GM13976 (cell line): ENCODE measurements at places on chromosomes 11 and 22.

GRCh38 chr22:36065775-36066544 is 37.3 kb upstream of the RBFOX2 start:
- DNase-seq: peak; percentile 85

GRCh38 chr11:118304568-118305248 is at the start of gene CD3E:
TSS of gene CD3E (plus strand) at chr11:118304730. CDS start at chr11:118304953, 223 bp downstream.
- no peak for DNase-seq

DNA sequence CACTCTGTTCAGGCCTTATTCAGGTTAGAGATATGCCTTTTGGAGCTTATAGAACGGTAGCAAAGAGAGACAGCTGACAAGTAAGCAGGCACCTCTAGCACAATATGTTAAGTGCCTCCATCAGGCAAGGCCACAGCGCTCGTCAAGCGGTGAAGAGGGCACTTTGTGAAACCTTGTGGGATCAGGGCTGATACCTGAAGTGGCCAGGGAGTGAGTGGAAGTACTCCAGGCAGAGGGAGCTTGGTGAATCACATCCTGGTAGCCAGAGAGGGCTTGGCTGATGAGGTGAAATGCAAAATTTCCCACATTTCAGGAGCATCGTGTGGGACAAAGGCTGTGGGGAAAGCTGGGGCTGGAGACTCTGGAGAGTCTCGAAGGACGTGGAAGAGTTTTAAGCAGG is 87.4 kb downstream of the PKNOX2 start:
- DNase-seq: no peak

DNA sequence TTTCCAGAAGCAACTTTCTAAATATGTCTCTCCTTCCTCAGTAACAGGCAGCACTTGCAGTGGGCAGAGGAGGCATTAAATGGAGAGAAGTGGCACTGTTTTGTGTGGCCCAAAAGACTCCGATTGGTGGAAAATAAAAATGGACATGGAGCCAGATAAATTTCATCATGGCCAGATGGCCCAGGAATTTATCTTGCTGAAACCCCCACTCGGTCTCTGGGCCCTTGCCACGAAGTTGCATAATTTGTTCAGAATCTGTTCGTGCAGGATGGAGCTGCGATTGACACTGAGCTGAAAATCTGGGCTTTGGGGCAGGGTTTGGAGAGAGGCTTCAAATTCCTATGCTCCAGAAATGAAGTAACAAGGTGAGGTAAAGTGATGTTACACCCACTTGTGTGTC is 65.5 kb downstream of the C11orf91 start:
- DNase-seq: no peak

GRCh38 chr11:61377461-61378160 is 14.8 kb upstream of the TMEM216 start:
- DNase-seq: no peak

DNA sequence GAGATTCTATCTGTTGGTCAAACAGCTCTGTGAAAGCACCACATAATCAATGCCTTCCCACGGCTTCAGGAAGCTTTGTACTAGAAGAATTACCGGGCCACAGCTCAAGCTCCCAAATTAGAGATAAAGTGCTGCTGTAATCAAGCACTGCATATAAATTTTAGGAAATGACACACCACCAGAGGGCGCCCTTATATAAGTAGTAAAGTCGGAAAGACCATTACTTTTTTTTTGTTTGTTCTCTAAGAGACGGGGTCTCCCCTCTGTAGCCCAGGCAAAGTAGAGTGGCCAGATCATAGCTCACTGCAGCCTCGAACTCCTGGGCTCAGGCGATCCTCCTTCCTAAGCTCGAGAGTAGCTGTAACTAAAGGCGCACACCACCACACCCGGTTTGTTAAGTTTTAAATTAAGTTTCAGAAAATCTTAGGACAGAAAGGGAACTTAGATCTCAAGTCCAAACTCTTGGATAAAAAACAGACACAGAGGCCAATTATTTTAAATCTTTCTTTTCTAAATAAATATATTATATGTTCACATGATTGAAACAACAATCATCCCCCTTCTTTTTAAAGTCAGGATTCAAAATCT is 32.6 kb downstream of the PRCP start:
- DNase-seq: peak; percentile 58

GRCh38 chr22:42661985-42662831 is 13.0 kb upstream of the CYB5R3 start:
- DNase-seq: peak; percentile 91

GRCh38 chr11:86930957-86931547 is 24.1 kb downstream of the FZD4 start:
- DNase-seq: no peak

DNA sequence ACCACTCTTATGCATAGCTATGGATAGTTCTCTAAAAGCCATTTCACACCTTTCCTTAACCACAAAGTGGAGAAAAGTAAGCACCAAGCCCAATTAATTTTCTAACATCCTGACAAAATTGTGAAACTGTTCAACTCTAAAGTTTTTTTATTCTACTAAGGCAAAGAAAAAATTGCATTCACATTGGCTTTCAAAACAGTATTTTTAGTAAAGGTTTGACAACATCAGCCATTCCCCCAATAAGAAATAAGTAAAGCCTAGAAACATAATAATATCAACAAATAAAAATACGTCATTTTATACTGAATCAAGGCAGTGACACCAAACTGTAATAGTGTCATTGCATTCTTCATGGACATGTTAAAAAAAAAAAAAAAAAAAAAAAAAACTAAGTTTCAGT is 11.1 kb downstream of the FAM168A start:
- no peak for DNase-seq

DNA sequence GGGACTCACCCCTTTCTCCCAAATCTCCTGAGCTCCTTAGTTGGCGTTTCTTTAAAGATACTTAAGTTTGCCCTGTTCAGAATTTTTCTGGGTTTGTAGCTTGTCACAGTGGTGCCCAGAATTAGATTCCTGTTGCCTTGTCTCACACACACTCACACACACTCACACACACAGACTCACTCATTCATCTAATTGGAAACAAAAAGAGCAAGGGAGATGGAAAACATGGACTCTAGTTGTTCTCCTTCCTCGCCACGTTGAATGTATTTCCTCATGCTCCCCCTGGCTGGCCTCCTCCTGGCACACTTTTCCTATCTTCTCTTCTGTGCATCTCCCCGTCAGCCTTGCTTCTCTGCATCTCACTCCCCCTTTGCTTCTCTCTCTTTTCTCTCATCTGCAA is 752.3 kb downstream of the NTM start:
- DNase-seq: no peak

DNA sequence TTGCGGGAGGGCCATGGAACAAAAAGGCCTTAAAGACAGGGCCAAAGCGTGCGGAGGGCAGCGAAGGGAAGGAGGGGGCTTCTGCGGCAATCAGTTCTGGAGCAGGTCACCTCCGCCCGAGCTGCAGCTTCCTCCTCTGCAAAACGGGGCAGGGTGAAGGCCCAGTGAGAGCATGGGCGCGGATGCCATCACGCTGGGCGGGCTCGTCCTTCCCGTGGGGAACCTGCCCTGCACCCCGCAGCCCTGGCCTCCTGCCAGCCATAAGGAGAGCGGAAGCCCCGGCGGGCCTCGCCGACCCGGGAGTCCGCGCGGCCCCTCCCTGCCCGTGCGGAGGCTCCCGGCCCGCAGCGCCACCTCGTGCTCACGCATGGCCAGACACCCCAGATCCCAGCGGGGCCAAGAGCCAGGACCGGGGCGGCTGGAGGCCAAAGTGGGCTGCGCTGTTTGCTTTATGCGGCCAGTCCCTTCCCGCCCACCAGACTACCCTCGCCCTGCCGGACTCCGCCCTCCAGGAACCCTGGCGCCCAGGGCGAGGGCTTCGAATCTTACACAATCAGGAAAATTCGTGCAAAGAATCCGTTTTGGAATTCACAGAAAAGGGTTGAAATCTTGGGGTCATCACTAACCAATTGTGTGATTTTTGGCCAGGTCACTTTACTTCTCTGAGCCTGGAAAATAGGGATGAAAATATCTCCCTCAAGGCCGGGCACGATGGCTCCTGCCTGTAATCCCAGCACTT is 16.1 kb downstream of the TSKU start:
- DNase-seq: peak; percentile 93

DNA sequence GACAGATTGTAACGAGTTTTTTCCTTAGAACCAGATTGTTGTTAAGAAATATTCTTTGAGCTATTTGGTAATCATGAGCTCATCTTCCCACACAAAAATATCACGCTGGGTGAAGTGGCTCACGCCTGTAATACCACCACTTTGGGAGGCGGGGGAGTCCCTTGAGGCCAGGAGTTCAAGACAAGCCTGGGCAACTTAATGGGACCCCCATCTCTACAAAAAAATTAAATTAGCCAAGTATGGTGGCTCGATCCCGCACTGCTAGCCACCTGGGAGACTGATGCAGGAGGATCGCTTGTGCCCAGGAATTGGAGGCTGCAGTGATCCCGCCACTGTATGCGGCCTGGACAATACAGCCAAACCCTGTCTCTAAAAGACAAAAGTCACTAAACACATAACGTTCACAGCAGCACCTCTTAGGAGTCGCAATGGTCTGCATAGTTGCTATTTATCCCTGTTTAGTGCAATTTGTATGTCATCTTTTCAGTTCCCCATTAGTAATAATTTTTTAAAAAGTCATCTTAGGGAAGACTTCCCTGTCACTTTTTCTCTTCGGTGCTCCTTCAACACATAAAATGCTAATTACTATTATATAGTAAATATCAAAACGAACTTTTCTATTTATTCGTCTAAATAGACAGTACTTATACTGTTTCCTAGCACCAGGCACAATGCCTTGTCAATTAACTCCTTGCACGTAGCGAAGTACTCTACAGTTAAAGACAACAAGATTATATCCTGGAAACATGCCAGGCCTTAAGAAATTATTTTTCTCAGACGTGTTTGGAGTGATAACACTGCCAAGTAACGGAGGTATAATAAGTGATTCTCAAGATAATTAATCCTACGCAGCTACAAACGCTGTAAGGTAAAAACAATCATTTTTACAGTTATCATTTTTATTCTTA is 1.1 kb downstream of the ST13 start:
- no peak for DNase-seq

GRCh38 chr11:827146-827896 is 398 bp upstream of the CRACR2B start:
- DNase-seq: peak; percentile 83

DNA sequence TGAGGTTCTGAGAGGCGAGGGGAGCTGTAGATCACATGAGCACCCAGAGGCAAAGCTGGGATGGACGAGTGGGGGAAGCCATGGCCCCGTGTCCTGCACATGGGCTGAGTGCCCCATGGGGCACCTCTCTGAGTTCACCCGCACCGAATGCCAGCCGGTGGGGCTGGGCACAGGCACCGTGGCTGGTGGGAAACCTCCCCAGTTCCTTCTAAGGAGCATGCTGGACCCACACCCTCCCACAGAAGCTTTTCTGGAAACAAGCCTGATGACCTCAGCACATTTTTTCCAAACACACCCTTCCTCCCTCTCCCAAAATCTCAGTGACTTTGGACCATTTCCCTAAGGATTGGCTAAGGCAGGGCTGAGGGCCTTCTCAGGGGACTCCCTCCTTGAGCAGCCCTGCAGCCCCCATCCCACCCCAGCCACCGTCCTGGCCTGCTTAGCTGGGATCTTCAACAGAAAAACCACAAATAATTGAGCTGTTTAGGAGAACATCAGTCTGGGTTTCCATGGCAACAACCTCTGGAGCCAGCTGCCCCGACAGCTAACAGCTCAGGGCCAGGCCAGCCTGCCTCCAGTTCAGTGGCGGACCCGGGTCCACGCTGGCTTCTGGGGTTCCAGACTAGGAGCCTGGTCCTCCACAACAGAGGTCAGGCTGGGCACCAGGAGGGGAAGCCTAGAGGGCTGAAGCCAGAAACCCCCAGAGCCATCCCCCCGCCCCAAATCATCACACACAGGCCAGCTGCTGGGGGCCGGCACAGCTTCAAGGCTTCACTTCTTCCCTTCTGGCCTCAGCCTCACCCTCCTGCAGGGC is 18.1 kb upstream of the LINC01488 start:
- DNase-seq: no peak

- DNase-seq: no peak
Measured at GRCh38 chr11:65958774-65959420, 2.6 kb upstream of the SART1 start.

DNA sequence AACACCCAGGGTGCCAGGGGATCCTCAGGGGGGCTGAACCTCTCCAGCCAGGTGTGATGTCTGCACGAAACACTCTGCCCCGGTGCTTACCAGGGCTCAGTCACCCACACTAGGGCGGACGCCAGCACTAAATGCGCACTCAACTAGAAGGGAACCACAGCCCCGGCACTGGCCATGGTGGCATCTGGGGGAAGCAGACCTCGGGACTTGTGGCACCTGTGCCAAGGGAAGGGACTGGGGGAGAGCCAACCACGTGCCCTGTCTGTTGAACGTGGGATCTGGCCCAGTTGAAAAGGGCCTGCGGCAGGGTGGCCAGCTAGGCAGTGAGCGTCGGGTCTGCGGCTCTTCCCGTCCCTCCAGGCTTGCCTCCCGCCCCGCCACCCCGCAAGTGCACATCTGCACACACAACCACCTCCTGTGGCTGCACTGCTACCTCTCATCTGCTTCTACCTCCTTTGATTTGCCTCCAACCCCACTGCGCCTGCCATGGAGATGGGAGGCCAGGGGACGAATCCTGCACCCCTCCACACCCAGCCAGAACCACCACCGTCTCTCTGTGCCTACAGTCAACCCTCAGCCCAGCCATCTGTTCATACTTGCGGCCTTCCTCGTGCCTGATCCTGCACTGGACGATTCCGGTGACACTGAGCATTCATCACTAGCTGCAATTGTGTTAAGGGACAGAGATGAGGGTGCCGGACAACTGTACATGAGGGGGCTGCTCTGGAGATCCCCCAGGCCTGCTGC is 15.0 kb upstream of the MOB2 start:
- DNase-seq: no peak

GRCh38 chr11:57305523-57305922 is 19.2 kb downstream of the TNKS1BP1 start:
- DNase-seq: no peak

GRCh38 chr11:66936311-66936711 is 21.9 kb downstream of the PC start:
- DNase-seq: no peak

GRCh38 chr22:21042978-21043859 is 2.5 kb upstream of the LRRC74B start:
- peak; percentile 15 for DNase-seq

- DNase-seq: no peak
Measured at GRCh38 chr22:42865536-42865935, 8.5 kb upstream of the ARFGAP3 start.

DNA sequence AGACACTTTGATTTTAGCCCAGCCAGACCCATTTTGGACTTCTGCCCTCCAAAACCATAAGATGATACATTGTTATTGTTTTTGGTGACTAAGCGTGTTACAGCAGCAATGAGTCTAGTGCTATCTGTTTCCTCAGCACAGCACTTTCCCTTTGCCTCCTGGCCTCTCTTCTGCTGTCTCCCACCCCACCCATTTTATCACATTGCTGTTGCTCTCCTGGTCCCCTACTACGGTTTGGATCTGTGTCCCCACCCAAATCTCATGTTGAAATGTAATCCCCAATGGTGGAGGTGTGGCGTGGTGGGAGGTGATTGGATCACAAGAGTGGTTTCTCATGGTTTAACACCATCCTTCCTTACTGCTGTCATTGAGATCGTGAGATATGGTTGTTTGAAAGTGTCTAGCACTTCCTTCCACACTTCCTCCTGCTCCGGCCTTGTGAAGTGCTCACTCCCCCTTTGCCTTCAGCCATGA is 59.8 kb upstream of the CD82 start:
- no peak for DNase-seq

GRCh38 chr11:61362542-61362875 is 335 bp downstream of the TMEM138 start:
- peak; percentile 52 for DNase-seq

GRCh38 chr11:100687630-100688395 is 725 bp downstream of the ARHGAP42 start:
- DNase-seq: peak; percentile 69
